ENCODE measurements at places on chromosomes 4 and X.
A peak's percentile ranks its signal among the peaks of the same experiment; 100 is the strongest.

DNA sequence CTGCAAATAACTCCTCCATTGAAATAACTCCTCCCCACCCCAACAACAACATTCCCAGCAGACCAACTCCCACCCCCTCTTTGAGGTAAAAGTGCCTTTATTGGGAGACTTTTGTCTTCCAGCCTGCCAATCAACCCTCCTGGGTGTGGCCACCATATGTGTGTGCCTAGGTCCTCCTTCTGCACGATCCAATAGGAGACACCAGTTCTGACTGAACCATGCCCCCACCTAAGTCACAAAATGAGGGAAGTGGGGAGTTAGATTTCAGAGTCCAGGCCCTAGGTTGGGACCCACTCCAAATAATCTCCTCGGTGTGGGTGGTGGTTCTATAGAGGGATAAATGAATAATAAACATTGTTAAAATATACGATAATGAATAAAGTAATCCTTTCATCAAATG lies 3.0 kb downstream of the PLP2 start:
- DNase-seq, result no peak

DNA sequence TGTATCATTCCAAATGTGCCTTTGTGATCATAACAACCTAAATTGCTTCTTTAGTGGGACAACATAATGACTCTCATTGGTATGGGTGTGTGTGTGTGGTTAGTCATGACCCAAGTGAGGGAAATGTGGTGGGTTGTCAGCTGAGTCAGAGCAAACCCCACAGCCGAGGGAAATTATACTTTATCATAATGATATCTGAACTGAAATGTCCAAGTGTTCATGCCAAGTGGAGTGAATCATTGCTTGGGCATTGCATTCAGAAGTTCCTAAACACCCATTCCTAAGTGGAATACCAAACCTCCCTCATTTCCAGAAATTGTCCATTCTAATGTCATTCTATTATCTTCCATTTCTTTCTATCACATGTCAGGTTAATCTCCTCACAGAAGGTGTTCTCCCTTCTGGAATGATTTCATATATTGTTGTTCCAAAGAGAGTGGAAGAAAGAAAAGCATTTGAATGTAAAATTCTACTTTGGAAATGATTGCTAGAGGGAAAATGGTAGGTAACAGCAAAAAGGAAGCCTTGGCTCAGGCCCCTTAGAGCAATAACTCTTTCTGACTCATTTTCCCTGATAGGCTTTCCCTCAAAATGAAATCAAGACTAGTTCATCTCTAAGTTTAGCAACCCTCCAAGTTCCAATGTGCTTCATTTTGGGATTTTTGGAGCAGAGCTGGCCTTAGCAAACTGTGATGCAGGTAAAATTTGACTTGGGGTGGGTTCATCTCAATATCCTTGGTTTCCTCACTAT lies 230.7 kb upstream of the KCNIP4 start:
- DNase-seq, result no peak

DNA sequence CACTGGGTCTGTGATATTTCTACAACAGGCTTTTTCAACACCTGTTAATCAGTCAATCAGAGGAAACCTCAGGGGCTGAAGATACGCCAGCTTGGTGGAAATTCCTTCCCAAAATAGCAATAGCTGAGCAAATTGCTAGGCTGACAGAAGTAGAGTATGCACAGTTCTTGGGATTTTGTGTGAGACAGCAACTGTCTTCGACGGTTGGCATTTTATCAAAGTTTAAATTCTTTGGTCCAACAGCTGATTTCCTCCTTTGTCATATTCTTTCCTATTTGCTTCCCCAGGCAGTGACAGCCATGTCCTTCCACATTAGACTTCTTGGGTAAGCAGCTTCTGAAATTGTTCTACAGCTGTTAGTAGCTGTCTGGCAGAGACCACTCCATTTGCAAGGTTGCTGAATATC lies 8.0 kb upstream of the PALLD start:
- DNase-seq, result no peak

GRCh38 chrX:103017542-103017941 lies 46.4 kb downstream of the BEX1 start:
- DNase-seq, result no peak

- DNase-seq, result no peak
Observed at GRCh38 chr4:138724530-138724929, 291.1 kb upstream of the NOCT start.

DNA sequence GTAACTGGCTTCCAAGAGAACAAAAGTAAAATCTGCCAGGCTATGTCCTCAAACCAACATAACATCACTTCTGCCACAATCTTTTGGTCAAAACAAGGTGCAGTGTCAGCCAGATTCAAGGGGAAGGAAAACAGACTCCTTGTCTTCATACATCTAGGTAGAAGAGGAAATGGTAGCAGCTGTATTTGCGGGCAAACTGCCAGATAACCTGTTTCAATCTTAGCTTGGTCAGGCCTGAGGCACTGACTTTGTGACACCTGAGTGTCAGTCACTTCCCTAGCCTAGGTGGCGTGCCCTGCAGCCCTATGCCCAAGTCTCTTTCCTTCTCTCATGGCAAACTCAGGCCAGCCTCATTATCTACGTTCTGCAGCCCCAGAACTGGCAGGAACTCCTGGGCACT lies 146.2 kb upstream of the JADE1 start:
- peak; percentile 13 for DNase-seq

DNA sequence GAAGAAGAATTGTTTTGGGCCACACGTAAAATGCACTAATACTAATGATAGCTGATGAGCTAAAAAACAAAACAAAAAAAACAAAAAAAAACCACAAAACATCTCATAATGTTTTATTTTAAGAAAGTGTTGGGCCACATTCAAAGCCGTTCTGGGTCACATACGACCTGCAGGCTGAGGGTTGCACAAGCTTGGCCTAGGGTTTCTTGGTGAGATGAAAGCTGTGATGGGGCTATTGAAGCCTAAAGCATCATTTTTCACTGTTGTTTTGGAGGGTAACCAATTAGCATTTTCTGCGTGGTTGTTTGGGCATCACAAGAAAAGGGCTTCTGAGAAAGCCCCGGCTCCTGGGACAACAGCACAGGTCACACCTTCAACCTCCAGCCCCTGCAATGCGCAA lies 42.5 kb upstream of the ZNF157 start:
- no peak for DNase-seq

All from NCI-H2029 treated with DMSO at 0.1 percent for 48 hours (cell line).